ENCODE measurements at places on chromosomes 11 and 22.
A peak's percentile ranks its signal among the peaks of the same experiment; 100 is the strongest.

- no peak for DNase-seq
Observed at GRCh38 chr11:96136613-96137298, 206.2 kb downstream of the MAML2 start.

- no peak for DNase-seq
Observed at GRCh38 chr11:109071712-109072524, 350.1 kb upstream of the C11orf87 start.

DNA sequence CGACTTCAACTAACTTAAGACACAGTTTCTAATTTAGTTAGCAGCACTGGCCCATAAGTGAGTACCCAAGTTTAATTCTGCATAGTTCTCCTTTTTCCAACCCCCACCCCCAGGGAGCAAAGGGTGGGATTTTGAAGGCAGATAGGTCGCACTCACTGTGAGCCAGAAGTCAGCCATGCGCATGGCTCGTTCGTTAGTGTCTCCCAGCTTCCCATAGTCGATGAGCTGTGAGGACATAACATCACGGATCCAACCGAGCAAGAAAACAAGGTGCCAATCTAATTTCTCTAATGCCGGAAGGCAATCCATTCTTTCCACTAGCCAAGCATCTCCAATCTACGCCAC is 577 bp downstream of the MRPL17 start:
- no peak for DNase-seq

GRCh38 chr22:20000246-20001081 is 16.2 kb downstream of the ARVCF start:
- no peak for DNase-seq

- DNase-seq = peak; percentile 53
Observed at GRCh38 chr22:32265882-32266767, 11.0 kb upstream of the SLC5A4 start.

DNA sequence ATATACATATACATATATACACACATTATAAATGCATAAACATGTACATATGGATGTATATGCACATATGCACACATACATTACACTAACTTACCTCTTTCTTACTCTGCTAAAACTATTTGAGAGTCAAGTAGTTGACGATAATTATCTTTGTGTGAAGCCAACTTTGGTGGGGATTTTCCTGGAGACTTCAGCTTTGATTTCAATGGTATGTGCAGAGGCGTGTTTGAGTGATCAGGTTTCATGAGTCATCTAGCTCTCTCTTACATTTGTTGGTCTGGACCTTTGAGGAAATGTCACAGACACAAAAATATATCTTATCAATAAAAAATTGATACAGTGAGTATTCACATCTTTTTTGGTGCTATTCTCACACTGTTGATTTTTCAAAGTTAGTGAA is 769.1 kb upstream of the LUZP2 start:
- DNase-seq = no peak

DNA sequence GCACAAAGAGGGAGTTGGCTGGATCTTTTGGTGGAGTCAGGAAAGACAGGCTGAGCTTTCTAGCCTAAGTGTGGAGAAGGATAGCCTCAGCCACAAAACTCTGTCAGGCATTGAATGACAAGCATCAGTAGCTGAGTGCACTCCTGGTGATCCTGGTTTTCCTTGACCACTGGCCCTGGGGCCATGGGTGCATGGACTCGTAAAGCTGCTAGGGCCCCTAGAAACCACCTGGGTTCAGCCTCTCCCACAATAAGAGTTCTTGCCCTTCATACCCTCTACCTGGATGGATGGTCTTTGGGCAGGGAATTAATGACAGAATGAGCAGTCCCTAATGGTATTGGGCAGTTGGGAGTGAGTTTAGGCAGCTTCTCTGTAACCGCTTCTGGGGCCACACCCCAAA is 22.9 kb downstream of the TUB start:
- no peak for DNase-seq

DNA sequence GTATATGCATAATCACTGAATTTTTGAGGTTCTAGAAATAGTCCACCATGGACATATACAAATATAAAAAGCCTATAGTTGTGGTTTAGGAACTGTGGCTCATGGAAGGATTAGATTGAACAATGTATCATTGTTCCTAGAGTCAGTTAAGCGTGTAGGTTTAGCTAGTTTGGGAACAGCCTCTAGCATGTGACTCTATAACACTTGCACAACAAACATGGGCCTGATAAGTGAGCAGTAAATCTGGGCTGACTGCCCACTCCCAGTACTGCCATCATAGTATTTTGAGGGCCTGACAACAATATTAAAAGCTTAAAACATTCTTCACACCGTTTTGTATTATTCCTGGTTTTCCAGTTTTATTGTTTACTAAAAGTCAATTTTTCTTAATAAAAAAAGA is 47.0 kb downstream of the YAP1 start:
- DNase-seq = no peak

GRCh38 chr11:124640666-124641065 is 18.0 kb downstream of the TBRG1 start:
- no peak for DNase-seq

GRCh38 chr22:48327721-48328120 is 1500.0 kb downstream of the BRD1 start:
- no peak for DNase-seq

DNA sequence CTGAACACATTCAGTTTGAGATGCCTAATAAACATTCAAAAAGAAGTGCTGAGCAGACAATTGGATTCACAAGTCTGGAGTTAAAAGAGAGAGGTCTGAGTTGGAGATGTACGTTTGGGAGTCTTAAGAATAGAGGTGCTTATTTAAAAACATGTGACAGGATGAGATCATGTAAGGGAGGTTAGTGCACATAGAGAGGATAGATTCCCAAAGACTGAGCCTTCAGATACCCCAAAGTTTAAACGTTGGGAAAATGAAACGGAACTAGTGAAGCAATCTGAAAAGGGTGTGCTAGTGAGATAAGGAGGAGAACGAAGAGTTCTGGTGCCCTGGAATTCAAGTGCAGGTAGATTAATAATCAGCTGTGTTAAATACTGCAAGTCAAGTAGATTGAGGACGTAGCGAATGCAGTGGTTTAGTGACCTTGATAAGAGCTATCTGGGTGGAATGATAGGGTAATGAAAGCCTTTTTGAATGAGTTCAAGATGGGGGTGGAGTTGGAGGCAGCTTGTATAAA is 63.7 kb downstream of the HIPK3 start:
- no peak for DNase-seq

DNA sequence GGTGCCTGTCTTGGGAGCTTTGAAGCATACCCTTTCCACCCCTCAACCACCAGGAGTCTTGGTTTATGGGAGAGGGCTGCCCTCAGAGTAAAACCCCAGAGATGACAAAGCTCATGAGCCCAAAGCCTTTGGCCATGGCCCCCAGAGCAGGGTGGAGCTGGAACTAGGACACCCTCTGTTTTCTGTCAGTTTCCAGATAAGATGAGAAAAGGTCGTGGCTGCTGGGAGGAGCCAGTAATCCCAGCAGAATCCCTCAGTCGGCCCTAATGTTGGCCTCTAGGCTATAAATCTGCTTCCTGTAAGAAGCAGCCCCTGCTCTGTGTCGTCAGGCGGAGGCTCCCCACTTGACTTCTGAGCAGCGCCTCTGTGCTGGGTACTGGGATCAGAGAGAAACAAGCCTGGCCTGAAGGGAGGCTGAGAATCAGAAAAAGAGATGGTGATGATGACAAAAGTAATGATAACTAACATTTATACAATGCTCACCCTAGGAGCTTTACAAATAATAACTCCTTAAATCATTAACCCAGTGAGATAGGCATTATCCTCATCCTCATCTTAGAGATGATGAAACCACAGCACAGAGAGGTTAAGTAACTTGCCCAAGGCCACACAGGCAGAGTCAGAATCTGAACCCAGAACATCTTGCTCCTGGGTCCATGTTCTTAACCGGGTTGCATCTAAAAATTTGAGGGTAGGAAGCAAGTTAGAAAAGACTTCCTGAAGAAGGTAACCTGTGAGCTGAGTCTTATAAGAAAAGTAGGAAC is 471.4 kb downstream of the SOX6 start:
- no peak for DNase-seq

GRCh38 chr11:75524665-75525432 is 892 bp downstream of the GDPD5 start:
- peak; percentile 15 for DNase-seq

DNA sequence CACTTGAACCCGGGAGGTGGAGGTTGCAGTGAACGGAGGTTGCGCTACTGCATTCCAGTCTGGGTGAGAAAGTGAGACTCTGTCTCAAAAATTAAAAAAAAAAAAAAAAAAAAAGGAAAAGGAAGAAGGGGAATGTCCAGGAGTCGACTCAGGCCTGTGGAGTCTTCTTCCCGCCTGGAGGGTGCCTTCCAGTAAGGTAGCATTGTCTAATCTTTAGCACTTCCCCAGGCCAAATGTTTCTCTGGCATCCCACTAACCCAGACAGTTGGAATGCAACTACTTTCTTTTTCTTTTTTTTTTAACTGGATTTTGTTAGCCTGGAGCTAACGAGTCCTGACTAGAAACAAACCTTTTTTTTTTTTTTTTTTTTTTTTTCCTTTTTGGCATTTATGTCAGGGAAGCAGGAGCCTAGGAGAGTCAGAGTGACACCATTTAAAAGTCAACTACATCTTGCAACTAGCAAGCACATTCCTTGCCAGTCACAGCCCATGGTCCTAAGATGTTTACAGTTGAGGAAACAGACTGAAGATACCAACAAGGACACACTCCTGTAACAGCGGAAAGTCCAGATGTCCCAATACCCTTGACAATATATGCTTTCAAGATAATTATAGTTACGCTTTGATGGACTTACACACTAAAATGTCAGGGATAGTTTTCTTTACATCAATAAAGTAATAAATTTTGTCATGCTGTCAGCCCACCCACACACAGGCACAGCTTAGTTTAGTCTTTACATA is 10.6 kb downstream of the PLET1 start:
- DNase-seq = no peak

DNA sequence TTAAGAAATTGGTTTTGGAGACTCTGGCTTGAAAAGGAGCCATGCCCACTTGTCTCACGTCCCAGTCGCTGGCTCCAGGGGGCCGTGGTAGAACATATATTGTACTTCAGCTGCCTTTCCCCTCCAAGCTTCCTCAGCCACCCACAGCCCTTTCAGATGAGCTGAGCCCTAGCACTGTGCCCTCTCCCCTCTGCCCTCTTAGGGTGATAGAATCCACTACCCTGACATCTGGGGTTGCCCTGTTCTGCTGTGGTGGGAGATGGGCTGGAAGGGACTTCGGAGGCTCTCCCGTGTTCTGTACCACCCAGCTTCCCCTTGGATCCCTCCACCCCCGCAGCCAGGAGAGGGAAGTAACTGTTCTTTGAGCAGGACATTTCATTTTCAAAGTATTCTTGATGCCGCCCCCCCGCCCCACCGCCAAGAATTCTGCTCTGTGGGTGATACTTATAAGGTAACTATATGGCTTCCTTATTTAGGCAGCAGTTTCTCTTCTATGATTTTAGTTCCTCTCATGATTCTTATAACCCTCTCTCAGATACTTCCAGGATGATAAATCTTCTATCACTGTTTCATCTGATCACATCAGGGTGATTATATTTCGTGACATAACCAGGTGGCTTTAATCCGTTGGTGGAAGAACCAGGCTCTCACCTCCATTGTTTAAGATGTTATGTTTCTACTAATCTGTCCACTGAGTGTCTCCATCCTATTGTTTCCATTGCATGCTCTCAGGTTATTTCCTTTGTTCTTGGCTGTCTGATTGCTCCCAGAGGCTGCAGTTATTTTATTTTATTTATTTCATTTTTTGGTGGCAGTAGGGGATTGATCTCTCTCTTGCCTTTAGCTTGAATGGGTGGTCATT is 24.1 kb downstream of the ZBTB16 start:
- no peak for DNase-seq

DNA sequence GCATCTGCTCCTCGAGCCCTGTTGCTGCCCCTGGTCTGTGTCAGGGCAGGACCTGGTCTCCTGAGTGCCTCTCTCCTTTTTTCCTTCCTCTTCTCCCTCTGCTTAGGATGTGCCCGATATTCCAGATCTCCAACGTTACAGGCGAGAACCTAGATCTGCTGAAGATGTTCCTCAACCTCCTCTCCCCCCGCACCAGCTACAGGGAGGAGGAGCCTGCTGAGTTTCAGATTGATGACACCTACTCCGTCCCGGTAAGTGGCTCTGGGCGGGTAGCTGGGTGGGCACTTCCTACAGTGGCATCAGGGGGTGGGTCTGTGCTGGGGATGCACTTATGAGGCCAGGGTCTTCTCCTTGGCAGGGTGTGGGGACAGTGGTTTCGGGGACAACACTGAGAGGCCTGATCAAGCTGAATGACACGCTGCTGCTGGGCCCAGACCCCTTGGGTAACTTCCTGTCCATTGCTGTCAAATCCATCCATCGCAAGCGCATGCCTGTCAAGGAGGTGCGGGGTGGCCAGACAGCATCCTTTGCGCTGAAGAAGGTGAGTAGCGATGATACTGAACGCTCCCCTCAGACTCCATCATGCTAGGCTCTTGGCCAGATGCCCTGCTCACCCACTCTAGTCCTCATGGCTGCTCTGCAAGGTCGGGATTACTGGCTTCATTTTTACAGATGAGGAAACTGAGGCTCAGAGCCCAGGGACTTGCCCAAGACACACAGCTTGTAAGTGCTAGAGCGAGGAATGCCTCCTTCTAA is 20.3 kb downstream of the GTPBP1 start:
- no peak for DNase-seq

GRCh38 chr11:45982656-45983470 is 60.4 kb downstream of the LARGE2 start:
- peak; percentile 8 for DNase-seq

- no peak for DNase-seq
Observed at GRCh38 chr22:48157676-48158075, 1395.2 kb downstream of the TBC1D22A start.
